NCI-H524 treated with DMSO at 0.1 percent for 48 hours (cell line): ENCODE measurements at places on chromosomes 12 and 14.

GRCh38 chr14:23057757-23058653 is 685 bp upstream of the CDH24 start:
- no peak for DNase-seq

- DNase-seq = no peak
These were observed 467.1 kb upstream of the SOX5 start for GRCh38 chr12:24416423-24417109.

DNA sequence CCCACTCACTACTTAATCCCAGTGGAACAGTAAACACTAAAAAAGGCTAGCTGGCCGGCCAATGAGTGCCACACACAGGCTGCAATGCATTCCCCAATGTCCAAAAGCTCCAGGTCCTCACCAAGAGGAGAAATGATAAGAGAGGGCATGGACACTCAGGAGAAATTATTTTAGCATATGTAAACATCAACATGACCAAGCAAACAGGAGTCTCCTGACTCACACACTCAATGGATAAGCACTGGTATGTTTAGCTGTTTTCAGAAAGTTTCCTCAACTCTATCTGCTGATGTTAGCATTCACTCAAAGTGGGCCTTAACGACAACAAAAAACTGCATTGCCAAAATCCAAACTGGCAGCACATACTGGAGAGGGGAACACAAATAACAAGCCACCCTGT is 105.0 kb downstream of the SLC2A13 start:
- no peak for DNase-seq

DNA sequence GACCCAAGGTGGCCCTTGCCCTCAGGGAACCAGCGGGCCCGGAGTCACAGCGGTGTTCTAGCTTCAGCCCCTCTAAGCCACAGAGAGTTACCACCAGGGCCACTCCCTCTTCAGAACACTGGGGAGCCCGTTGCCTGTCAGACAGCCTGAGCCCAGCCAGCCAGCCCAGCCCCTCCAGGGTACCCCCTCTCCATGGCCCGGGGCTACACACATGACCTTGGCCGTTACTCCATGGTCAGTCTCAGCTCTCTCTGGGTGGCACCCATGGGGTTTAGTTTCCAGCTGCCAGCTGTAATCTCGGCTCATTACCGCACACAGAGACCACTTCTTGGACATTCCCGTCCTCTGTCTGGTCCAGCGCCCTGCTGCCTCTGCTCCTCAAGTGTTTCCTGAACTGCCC is 35.0 kb downstream of the PPP2R5C start:
- DNase-seq = no peak

DNA sequence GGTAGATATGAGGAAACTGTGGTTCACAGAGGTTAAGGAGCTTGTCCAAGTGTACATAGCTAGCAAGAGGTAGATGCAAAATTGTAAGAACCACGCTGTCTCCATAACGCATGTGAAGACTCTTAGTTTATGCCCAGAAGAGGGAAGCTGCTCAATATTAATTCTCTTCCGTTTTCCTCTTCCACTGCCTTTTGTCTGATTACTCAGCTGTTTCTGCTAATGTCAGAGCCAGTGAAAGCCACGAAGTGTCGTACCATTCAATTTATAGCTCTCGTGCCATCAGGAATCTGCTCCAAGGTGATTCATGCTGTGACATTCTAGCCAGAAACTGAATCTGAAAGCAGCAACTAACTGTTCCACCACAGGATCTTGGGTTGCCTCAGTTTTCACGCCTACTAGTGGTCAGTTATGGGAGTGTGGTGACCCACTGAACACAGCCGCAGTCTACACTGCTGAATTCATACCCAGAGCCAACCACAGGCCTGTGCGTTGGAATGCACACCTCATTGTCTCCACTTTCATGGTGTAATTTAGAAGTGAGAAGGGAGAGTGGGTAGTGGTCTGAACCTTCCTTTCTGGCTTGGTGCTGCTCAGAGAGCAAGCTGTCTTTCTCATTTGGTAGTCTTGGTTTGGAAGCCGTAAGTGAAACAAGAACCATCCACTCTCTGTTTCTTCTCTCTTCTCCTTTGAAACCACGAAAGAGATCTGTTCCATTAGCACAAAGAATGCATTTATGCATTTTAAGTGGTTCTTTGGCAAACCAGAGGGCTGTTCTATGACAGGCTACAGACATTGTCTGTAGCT is 74.2 kb upstream of the NAP1L1 start:
- DNase-seq = no peak

GRCh38 chr12:53828598-53828997 is 76.8 kb upstream of the CISTR start:
- DNase-seq = no peak

DNA sequence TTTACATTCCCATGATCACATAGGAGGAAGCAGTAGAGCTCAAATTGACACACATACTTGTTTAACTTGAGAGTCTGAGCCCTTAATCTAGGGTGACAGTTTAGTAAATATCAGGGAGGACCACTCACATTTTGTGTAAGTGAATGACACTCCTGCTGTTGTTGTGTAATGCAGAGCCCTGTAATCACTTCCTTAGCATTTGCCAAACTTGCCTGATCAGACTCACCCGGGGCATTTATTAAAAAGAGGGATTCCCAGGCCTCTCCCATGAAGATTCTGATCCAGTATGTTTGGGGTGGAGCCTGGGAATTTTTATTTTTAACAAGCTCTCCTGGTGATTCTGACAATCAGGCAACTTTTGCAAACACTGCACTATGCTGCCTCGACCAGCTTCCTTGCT is 119.6 kb downstream of the NUAK1 start:
- DNase-seq = no peak

DNA sequence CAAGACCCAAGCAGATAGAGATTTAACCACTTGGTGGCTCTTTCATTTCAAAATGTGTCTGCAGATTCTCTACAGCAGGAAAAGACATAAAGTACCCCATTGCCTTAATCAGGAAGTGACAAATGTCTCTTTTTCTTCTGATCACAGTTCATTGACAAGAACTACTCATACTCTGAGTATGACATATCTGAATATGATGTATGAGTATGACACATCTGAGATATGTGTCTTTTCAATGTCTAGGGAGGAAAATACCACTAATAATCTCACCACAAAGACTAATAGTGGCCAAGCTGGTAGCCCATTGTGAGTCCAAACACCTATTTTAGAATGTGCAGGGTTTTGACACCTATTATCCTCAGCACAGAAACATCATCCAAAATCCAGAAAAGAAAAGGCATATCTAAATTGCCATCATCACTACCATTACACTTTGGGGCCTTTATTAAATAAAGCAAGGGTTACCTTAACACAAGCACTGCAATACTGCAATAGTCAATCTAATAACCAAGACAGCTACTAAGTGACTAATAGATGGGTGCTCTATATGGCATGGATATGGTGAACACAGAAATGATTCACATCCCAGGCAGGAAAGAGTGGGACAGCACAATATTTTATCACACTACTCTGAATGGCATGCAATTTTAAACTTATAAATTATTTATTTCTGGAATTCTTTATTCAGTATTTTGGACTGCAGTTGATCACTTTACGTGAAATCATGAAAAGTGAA is 243.7 kb upstream of the FAR2 start:
- no peak for DNase-seq

DNA sequence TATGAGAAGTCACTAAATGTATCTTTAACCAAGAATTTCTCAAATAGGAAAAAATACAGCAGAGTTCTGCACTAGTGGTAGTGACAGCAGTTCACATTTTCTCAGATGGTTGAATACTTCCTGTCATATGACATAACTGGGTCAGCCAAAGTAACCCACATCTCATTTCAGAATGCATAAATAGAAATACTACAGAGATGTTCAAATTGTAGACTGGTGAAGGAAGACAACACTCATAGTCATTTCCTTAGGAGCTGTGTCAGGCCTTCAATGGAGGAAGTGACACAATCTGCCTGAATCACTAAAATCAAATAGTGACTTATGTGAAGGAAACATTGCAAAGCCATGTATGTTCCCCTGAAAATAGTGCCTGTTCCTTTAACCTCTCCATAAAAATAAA is 32.4 kb downstream of the FERMT2 start:
- DNase-seq = no peak

DNA sequence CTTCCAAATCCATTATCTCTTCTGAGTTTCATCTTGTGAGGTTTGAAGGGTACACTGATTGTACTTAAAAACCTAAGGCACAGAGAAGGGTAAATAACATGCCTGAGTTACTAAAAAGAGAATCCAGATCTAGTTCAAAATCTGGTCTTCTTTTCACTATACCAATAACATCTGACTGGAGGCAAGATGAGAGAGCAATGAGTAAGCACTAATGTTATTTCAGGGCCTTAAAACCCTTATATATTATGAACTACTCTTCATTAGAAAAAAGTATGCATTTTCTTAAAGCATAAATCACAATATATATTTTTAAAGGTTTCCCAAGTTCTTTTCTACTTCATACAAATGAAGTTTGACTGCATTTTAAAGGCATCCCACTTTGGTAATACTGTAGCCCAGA is 60.2 kb downstream of the GXYLT1 start:
- DNase-seq = no peak

DNA sequence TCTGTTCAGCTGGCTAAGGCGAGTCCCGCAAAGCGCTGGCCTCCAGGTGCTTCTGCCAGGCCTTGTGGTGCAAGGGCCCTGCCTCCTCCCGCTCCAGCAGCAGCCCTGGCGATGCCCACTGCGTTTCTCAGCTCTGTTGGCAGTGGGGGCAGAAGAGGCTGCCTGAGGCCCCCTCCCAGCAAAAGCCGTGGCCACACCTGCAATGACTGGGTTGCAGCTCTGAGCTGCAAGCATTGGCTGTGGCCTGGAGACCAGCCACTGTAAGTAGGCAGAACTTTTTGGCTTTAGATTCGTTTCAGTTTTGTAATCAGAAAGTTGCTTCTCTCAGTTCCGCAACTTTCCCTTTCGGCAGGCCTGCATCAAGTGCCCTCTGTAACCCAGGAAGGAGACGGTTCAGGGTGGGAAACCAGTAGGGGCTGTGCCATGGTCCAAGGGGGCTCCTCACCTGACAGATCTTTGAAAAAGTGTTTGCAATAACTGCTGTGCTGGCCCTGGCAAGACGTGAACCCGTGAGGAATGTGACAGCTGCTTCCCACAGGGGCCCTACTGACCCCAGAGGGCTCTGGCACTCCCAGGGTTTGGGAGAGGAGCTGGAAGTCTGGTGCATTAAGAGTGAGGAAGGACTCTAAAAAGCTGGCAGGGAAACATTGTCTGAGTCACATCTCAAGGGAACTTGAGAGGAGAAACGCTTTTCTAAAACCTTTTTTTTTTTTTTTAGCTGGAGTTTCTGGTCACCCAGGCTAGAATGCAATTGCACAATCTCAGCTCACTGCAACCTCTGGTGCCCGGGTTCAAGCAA is 54.5 kb upstream of the MAX start:
- no peak for DNase-seq

- no peak for DNase-seq
These were observed 10.2 kb downstream of the TRMT61A start for GRCh38 chr14:103539056-103539825.

DNA sequence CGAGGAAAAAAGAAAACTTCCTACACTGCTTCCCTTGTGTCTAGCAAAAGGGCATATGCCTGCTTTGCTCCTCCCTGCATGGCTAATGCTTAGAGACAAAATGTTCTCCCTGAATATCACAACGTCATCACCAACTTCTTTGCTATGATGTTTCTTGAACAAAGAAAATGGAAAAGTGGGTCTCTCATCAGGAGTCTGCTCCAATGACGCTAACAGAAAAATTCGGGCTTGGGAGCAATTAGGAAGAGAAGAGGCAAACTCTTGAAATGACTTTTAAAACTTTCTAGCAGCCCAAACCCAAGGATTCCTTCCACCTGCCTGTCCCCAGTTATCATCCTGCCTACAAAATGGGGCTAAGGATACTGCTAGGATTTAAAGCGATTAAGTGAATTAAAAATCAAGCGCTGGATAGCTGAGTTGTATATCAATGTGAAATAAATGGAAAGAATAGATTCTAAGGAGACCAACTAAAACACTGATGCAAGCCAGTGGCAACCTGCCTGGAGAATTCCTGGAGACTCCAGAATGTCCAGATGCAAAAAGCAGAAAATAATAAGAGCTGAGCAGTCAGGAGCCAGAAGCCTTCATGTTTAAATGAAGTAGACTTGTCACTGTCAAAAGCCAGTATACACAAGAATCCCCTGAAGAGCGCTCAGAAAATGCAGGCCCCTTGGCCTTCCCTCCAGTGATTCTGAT is 183.8 kb downstream of the DPF3 start:
- DNase-seq = no peak

GRCh38 chr14:91154851-91155625 is 41.2 kb downstream of the DGLUCY start:
- DNase-seq = peak; percentile 96

GRCh38 chr12:12428047-12428446 is 71.2 kb downstream of the BORCS5 start:
- peak; percentile 0 for DNase-seq

- no peak for DNase-seq
These were observed 386 bp downstream of the HDAC7 start for GRCh38 chr12:47819138-47819895.

- no peak for DNase-seq
These were observed 246.7 kb upstream of the G2E3 start for GRCh38 chr14:30312214-30312613.

- no peak for DNase-seq
These were observed 10.6 kb downstream of the KCNK13 start for GRCh38 chr14:90072350-90072749.

- no peak for DNase-seq
These were observed 69.2 kb downstream of the RASSF3 start for GRCh38 chr12:64679487-64680001.

GRCh38 chr14:87944987-87945604 is 47.9 kb downstream of the GALC start:
- no peak for DNase-seq

GRCh38 chr14:67467134-67467533 is 21.4 kb downstream of the TMEM229B start:
- DNase-seq = no peak

DNA sequence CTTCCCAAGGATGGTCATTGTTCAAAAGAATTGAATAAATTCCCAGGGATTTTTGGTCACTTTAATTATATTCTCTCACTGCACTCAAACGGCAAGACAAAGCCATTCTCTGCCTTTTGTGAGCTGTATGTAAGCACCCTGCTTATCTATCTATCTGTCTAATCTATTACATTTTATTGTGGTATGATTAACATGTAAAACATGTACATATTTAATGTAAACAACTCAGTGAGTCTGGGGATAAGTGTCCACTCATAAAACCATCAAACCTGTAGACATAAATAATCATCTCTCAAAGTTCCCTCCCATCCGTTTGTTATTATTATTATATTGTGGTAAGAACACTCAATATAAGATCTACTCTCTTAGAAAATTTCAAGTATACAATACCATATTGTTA is 167.1 kb downstream of the CAND1 start:
- DNase-seq = no peak

DNA sequence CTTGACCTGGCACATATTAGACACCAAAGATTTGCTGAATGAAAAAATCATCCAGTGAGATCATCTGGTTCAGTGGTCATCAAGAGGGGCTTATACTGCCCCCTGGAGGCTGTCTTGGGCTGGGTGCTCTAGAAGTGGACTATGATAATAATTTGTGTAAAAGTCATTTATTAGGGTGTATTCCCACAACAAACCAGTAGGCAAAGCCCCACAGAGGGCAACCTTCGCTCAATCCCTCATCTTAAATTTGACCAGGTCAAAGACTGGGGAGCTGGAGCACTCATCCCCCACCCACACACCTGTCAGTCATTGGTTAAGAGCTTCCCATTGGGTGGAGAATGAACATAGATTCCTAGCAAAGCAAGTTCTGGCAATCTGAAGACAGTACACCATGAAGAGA is 20.0 kb upstream of the FICD start:
- DNase-seq = no peak

GRCh38 chr12:72191761-72192160 is 80.4 kb upstream of the TRHDE start:
- no peak for DNase-seq
